ENCODE measurements at places on chromosomes 1 and 21.

GRCh38 chr1:111139324-111139955 is 453 bp downstream of the DRAM2 start:
- DNase-seq: peak; percentile 55

DNA sequence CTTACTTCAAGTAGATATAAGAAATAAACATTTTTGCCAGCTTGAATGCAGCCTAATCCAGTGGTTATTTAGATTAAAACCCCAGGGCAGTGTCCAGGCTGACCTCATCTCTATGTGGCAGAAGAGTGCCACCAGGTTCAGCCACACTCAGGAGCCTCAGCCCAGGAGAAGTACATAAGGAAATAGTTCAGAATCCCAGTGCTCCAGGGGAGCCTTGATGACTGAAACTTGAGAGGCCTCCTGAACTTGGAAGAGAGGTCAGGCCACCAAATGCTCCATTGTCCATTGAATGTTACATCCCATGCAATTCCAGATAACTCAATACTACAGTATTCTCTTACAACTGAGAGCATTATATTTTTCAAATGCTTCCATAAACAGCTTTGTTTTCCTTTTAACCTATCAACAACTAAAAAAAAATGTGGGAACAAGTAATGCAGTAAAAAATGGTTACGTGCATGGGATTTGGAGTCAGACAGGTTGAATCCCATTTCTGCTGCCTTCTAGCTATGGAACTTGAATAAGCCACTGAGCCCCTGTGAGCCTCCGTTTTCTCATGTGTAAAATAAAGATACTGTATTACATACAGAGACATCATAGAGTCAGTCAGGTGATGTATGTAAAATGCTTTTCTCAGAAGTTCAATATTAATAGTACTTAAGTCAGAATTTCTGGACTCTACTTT is 248.0 kb downstream of the PLPP3 start:
- DNase-seq: no peak

GRCh38 chr1:41325801-41326200 is 35.4 kb upstream of the FOXO6 start:
- no peak for DNase-seq

- peak; percentile 29 for DNase-seq
Observed at GRCh38 chr1:175757381-175758015, 14.1 kb upstream of the TNR start.

- no peak for DNase-seq
Observed at GRCh38 chr1:221775206-221775605, 33.3 kb upstream of the DUSP10 start.

GRCh38 chr21:45996311-45997204 is 15.0 kb downstream of the COL6A1 start:
- DNase-seq: no peak

DNA sequence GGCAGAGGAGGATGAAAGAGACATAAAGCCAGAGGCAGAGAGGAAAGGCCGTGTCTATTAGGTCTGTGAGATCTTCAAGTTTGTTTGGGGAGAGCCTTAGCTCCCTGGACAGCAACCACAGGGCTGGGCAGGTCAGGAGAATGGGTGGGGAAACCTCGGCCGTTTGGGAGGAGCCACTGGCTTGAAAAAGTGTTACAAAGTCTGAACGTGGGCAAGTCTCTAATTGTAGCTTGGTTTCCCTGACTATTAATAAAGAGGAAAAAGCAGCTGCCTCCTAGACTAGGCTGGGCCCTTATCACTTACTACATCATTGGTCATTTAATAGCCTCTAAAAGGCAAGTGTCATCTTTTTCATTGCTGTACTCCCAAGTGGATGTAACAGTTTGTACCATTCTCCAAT is at the start of gene CCDC17:
CCDC17 (minus strand) TSS at position 83 of the 400 bp plus-strand sequence. CDS start 145 bp downstream, outside the sequence.
- DNase-seq: no peak

DNA sequence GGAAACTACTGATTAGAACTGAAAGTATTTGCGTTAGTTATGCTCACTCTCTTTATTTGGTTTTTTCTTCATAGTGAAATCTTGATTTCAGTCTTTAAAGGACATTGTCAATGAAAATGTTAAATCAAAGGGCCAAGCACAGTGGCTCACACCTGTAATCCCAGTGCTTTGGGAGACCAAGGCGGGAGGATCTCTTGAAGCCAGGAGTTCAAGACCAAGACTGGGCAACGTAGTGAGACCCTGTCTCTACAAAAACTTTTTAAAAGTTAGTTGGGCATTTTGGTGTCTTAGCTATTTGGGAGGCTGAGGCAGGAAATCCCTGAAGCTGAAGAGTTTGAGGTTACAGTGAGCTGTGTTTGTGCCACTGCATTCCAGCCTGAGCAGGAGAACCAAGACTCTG is 13.6 kb downstream of the RLF start:
- no peak for DNase-seq

- no peak for DNase-seq
Observed at GRCh38 chr1:41935226-41935625, 16.5 kb upstream of the HIVEP3 start.

DNA sequence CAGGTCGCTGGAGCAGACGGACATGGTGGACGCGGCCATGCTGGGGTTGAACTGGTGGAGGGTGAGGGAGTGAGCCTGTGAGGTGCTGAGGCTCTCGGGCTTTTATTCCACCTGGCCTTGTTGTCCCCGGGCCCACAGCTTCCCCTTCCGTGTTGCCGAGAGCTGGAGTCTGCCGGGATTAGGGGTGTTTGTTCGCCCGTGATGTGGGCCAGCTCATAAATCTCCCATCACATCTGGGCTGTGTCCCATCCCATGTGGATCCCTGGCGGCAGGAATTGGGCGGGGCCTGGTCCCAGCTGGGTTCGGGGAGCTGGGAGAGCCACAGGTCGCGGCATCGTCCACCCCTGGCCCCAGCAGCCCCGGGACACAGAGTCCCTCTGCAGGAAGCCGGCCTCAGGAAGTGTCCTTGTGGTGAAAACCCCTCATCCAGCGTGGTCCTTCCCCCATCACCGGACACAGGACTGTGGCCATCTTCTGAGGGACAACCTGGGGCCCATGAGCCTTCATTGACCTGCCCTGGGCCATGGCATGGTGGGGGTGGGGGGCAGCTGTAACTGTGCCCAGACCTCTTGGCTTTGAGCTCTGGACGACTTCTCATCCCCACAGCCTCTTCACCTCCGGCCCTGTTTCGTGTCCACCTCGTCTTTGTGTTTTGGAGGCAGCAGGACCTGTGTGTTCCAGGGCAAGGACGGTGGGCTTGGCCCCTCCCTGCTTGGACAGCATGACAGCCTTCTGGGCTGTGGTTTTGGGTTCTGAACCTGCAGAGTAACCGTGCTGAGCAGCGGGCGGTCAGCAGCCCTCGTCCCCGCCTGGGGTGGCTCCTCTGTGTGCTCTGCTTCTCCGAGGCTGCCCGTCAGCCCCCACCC is at the start of gene KRTAP10-6:
KRTAP10-6 (minus strand) TSS at position 60 of the 866 bp plus-strand sequence; CDS start at position 39, 21 bp downstream.
- DNase-seq: no peak

DNA sequence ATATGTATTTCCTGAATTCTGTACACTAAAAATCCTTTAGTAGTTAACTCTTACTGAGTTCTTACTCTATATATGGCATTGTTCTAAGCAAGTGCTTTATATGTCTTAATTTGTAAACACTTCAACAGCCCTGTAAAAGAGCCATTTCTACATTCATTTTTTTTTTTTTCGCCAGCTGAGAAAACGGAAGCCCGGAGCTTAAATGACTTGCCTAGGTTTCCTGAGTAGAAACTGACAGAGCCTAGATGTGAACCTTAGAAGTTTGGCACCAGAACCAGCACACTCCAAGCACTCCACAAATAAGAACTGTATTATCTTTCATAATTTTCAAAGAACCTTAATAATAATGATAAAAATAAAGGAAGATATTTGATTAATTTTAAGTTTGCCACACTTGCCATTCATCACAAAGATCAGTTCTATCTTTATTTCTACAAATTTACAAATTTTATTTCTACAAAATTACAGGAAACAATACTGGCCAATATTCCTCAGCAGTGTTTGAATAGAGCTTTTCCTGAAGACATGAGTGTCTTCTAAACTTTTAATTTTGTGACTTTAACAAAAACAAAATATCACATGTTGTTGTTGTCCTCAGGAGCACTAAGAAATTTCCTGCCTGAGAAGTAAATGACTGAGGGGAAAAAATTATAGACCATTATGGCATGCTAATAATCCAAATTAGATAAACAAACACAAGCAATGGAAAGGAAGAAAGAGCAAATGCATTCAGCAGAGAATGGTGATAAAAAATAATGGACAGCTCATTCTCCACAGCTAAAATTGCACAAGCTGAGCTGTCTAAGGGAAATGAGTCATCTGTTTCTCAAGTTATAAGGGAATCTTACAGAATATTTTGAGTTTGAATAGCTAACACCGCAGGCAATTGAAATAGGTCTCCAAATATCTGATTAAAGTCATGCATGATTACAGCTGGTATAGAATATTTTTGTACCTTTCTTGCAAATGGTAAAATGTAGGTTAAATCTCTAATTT is 71.2 kb downstream of the DPYD start:
- peak; percentile 27 for DNase-seq

DNA sequence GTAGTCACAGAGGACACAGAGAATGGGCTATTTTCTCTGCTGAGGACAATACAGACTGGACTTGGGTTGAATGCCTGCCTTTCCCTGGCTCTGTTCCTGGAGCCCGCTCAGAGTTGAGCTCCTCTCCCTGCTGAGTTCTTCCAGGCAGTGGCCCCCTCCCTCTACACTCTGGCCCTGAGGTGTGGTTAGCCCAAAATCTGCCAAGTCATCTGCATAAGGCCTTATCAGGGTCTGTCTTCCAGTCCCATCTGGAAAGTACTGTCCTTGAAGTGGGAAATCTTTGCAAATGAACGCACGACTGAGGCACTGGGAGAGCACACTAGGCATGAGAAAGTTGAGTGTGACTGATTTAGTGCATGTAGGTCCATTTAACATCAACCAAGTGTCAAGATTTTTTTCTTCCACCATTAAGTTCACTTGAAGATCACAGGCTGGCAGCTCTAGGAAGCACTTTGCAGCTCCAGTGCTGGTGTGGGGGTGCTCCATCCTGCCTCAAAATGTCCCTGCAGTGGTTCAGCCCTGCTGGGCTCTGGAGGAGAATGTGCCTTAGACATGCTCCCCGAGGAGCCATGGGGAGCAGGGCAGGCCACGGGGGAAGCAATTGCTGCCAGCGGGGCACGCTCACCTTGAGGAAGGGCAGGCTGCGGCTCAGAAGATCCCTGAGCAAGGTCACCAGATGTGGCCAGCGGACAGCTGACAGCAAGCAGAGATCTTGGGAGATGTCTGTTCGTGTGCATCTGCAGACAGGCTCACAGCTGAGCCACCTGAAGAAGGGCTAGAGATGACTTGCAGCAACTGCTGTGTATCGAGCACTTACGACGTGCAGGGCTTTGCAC is 41.5 kb downstream of the IER5 start:
- DNase-seq: peak; percentile 78

- DNase-seq: no peak
Observed at GRCh38 chr1:119659628-119660027, 11.6 kb upstream of the ZNF697 start.

GRCh38 chr1:62110198-62110817 is 84.3 kb upstream of the L1TD1 start:
- no peak for DNase-seq

DNA sequence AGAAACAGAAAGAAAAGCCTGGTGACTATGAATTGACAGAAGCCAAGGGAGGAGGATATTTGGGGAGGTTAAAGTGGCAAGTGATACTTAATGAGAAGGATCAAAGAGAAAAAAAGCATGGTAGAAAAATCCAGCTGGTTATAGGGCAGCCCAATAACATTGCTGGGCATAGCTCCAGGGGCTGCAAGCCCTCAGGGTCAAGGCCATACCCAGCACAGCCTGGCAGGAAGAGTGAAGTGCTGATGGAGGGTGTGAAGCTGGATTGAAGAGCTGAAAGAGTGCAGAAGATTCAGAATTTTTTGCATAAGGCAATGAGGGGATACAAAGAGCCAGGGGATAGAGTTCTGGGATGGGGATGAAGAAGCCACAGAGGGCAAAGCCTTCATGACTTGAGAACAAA is 8.0 kb upstream of the HSD11B1 start:
- DNase-seq: no peak

DNA sequence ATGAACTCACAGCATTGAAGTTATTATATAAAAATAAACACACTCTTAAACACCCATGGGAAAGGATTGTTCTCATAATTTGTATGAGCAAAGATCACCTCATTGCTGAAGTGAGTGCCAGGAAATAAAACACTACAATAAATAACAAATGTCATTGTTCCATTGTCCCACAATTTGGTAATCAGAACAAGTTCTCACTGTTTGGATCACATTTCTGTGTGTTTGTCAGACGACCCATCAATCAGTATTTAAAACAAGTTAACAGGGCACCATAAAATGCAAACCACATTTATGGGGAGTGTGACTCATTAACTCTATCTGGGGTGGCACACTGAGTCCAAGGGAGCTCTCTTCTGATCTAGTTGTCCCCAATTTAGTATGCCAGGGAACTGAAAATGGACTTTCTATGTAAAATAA is 124.5 kb downstream of the PTPRC start:
- DNase-seq: no peak

- no peak for DNase-seq
Observed at GRCh38 chr1:211549092-211549711, 29.8 kb downstream of the SLC30A1 start.

DNA sequence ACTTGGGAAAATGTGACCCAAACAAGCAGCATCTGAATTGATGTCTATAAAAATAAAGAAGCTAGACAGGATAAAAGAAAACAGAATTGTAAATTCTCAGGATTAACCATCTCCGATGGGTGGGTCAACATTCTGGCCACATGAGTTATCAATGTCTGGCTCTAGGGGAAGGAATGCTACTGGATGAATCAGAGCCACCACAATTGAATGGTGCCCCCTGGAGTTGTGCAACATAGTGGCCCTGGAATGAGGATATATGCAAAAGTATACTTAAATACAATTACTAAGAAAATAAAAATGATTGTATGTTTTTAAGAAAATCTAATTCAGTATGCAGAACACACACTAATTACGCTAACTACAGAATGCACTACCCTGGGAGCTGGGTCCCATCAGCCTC is 185.6 kb downstream of the TGFBR3 start:
- DNase-seq: no peak

DNA sequence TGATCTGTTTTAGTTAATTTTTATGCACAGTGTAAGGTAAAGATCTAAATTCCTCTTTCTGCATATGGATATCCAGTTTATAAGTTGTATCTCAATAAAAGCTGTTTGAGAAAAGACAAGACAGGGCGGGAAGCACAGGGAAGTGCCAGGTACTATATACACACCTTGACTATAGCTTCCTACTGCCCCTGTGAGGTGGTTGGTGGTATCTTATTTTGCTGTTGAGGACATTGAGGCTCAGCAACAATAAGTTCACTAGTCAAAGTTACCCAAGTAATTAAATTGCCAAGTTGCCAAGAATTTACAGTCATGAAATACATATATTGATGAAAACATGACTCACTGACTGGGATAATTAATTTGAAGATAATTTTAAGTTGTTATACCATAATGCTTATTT is 109.1 kb downstream of the CD247 start:
- peak; percentile 14 for DNase-seq

GRCh38 chr1:213688655-213689054 is 299.1 kb upstream of the PROX1 start:
- no peak for DNase-seq

GRCh38 chr1:231220801-231221200 is 20.2 kb upstream of the GNPAT start:
- DNase-seq: no peak

DNA sequence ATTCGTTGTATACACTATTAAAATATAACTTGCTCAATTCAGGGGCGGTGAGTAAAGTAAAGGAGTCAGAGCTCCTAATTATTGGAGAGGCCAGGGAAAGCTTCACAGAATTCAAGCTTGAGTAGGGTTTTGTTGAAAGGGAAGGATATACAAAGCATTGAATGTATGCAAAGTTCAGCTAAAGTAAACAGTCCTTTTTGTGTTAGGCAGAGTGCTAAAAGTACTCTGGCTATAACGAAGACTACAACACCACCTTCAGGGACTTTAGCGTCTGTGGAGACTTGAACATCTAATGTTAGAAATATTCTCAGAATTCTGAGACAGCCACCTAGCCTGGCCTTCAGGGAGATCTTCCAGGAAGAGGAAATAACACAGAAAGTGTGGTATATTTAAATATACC is 1.1 kb downstream of the FALEC start:
- DNase-seq: peak; percentile 31

Measured in hematopoietic multipotent progenitor cell treated with erythropoietin and hydrocortisone succinate and interleukin-3 and kit ligand, for 8 days (in vitro differentiated cells).